Hair follicle dermal papilla cell (primary cell): ENCODE measurements at places on chromosomes 7 and 10. TPM values are rescaled to one million over a fixed set of nuclear protein-coding genes. Genes with fewer than 3 reads are reported as not detected.

AS3MT gene
- 9.9 and 14.6 TPM in 2 replicates for total RNA-seq

FAM13C gene
- total RNA-seq, result 0.49 and 1.6 TPM in 2 replicates

GSTO2 gene
- 0.85 and 3.4 TPM in 2 replicates for total RNA-seq

ASZ1 gene
- total RNA-seq, result not detected in 2 replicates

ATOH7 gene
- not detected in 2 replicates for total RNA-seq

CPVL gene
- total RNA-seq, result 0.49 and 1.3 TPM in 2 replicates

ALKBH4 gene
- 10.9 and 12.8 TPM in 2 replicates for total RNA-seq

ZNF467 gene
- 0.36 and 1.5 TPM in 2 replicates for total RNA-seq

ITIH5 gene
- 0.97 and 1.1 TPM in 2 replicates for total RNA-seq

GRID2IP gene
- total RNA-seq, result 0.12 TPM in 1 of 2 replicates, not detected in the other
